ENCODE measurements at places on chromosomes 5 and 9.
A peak's percentile ranks its signal among the peaks of the same experiment; 100 is the strongest.

DNA sequence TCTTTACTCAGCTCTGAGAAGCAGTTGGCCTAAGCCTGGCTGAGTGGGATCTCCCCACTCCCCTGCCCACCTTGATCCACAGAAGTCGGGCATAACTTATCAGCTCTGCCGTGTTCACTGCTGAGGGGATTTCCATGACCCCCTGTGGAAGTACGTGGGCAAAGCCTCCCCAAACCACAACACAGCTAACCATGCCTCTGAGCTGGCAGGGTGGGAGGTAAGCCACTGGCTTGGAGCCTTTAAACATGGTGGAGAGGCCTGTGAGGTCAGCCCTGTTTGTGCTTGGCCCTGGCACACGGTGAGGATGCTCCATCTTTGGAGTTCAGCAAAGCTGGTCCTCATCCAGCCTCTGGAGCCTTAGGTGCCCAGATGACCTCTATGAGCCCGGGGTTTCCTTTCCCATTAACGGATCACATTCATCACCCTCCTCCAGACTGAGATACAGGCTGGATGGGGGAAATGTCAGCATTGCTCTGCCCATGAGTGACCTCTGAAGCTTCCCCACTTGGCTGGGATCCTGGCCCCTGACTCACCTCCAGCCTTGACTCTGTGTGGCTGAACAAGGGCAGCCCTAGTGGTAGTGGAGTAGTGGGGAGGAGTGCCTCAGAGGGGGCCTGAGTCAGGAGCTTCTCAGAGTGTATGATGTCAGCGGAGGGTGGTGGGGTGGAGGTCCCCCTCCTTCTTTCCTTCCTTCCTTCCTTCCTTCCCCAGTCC, 6.2 kb downstream of the PDLIM4 start:
- no peak overlapping the region for H3K27ac ChIP-seq
- no peaks in the 10 kb centered on the region for H3K36me3 ChIP-seq
- no peaks in the 10 kb centered on the region for H3K27me3 ChIP-seq
- no peak for DNase-seq

DNA sequence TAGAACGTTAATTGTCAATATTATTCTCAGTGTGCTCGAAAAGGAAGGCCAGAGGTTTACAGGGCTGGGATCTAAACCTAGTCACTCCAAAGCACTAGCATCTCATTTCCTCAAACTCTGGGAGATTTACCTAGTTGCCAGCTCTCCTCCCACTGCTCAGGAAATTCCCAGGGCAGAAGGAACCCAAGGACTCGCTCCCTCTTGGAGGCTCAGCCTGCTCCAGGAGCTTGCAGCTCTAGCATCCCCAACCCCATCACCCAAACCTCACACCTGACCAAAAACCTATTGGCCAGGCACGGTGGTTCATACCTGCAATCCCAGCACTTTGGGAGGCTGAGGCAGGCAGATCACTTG, 26.0 kb downstream of the SERINC5 start:
- peaks cover 54% of the 10 kb centered on the region for H3K4me1 ChIP-seq
- H3K4me3 ChIP-seq = no peak overlapping the region
- peak; percentile 49 for DNase-seq
- no peaks in the 10 kb centered on the region for H3K36me3 ChIP-seq
- peak overlapping the region; percentile 21 for H3K27ac ChIP-seq
- no peaks in the 10 kb centered on the region for H3K27me3 ChIP-seq

DNA sequence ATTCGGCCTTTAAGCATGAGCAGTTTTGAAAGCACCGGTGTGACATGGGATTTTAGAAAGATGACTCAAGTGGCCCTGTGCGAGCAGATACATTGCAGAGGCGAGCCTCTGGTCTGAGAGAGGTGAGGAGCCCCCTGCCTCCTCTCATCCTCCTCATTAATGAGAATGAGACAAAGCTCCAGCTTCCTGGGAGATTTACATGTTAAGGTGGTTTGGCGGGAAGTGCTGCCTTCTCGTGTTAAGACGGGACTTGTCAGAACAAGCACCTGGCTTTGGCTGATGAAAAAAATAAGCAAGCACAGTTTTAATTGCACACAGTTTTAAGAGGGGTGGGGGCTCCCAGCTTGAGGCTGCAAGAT, 68.1 kb downstream of the ACTL7B start:
- H3K4me3 ChIP-seq = no peak overlapping the region
- peak; percentile 14 for DNase-seq
- no peaks in the 10 kb centered on the region for H3K27me3 ChIP-seq
- H3K27ac ChIP-seq = no peak overlapping the region

GRCh38 chr5:132270706-132271105, 13.2 kb downstream of the PDLIM4 start:
- H3K36me3 ChIP-seq = no peaks in the 10 kb centered on the region
- no peak overlapping the region for H3K27ac ChIP-seq
- DNase-seq = no peak

- H3K36me3 ChIP-seq = no peaks in the 10 kb centered on the region
- no peak for DNase-seq
- H3K27me3 ChIP-seq = no peaks in the 10 kb centered on the region
- no peak overlapping the region for H3K27ac ChIP-seq
- H3K4me1 ChIP-seq = no peaks in the 10 kb centered on the region
Measured at GRCh38 chr5:152711801-152712388, 306.8 kb upstream of the NMUR2 start.

- no peak for DNase-seq
- no peaks in the 10 kb centered on the region for H3K36me3 ChIP-seq
- H3K27me3 ChIP-seq = no peaks in the 10 kb centered on the region
- H3K27ac ChIP-seq = no peak overlapping the region
Measured at GRCh38 chr5:14762549-14763216, 98.2 kb downstream of the OTULIN start.

- no peaks in the 10 kb centered on the region for H3K27me3 ChIP-seq
- H3K4me3 ChIP-seq = no peak overlapping the region
- H3K4me1 ChIP-seq = peaks cover 6% of the 10 kb centered on the region
- peak; percentile 18 for DNase-seq
- H3K36me3 ChIP-seq = peaks cover 3% of the 10 kb centered on the region
Measured at GRCh38 chr5:36638056-36638455, 31.6 kb downstream of the SLC1A3 start.

DNA sequence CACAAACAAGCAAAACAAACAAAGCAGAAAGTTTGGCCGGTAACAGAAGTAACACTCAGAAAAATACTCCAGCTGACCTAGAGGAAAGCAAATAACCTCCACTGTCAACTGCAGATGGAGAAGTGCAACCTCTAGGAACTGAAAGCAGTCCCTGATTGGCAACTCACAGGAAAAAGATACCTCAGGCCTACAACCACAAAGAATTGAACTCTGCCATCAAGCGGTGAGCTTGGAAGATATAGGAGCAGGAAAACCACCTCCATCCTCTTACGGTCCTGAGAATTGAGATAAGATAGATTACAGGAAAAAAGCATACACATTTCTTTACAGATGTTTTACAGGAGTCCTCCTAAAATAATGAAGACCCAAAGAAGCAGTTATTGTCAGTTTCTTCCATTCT, 184.5 kb downstream of the PDZD2 start:
- no peak overlapping the region for H3K27ac ChIP-seq
- DNase-seq = peak; percentile 57
- H3K36me3 ChIP-seq = no peaks in the 10 kb centered on the region

GRCh38 chr9:86912210-86912609, 35.1 kb downstream of the GAS1 start:
- H3K27ac ChIP-seq = no peak overlapping the region
- peaks cover 3% of the 10 kb centered on the region for H3K36me3 ChIP-seq

All from GM23338 (cell line).